ENCODE measurements at places on chromosomes 16 and 17.

- no peak for DNase-seq
Observed at GRCh38 chr17:32268734-32269288, 3.2 kb downstream of the RHBDL3 start.

DNA sequence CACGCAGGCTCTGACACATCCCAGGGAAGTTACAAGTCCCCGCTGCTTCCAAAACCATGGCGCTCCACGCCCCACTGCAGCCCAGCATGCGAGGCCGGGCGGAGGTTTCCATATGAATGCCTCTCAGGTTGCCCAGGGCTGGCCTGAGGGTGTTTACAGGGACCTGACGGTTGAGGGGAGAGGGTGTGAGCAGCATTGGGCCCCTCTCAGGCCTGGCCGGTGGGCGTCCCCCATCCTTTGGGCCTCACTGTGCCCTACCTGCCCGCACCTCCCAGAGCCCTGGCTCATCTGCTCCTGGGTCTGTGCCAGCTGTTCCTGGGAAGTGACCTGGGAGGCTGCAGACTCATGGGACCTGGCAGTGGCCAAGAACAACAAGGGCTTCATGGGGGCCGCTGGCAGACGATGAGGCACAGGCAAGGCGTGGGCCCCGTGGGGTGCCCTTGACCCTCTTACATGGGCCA, 173.5 kb downstream of the C16orf95 start:
- no peak for DNase-seq

- DNase-seq, result no peak
Observed at GRCh38 chr16:85582229-85582991, 30.7 kb upstream of the GSE1 start.

DNA sequence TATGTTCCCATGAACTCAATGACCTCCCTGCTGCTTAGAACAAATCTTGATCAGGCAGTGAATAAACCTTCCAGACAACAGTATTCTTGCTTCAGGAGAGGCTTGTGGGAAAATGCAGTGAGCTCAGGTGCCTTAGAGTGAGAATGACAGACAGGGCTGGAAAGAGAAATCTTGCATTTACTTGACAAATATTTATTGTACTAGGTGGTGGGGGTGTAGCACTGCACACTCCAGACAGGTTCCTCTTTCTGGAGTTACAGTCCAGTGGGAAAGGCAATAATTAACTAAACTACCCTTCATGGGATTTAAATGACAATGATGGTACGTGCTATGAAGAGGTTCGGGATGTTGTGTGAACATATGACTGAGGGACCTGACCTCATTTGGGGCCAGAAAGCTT, 182.9 kb downstream of the SHISA9 start:
- no peak for DNase-seq

DNA sequence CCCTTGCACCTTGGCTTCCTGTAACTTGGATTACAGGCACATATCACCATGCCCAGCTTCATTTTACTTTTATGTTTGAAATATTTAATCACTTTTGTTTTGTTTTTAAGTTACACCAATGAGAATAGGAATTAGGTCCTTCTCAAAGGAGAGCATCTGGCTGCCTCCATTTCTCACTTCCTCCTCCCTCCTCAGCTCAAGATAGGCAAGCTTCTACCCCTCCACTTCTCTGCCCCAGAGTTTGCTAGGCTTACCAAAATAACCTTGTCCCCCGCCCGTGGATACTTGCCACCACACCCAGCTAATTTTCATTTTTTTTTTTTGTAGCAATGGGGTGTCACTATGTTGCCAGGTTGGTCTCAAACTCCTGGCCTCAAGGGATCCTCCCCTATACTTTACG, 17.9 kb downstream of the GABARAPL2 start:
- DNase-seq, result no peak

Data from activated T-helper 1 cell treated with anti-CD3 and anti-CD28 coated beads, Interleukin-2, amount 50 U/mL, for 16 hours (primary cell).